ENCODE measurements at places on chromosomes 1 and 21. TPM values are rescaled to one million over a fixed set of nuclear protein-coding genes. Genes with fewer than 3 reads are reported as not detected.

DNA sequence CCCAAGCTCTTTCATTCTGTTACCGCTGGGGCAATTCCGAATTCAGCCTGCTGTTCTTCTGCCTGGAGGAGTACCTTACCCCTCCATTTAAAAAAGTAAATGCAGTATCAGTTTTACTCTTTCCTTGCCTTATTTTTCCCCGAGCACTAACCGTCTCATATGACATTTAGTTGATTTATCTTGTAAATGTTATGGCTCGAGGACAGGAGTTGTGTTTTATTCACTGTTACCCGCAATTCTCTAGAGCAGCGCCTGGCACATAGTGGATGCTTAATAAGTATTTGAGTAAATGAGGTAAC is 425 bp upstream of the TADA1 start:
- H3K4me1 ChIP-seq: peaks cover 7% of the 10 kb centered on the region
- no peaks in the 10 kb centered on the region for H3K27me3 ChIP-seq
- peak overlapping the region; percentile 94 for H3K4me3 ChIP-seq
- H3K36me3 ChIP-seq: no peaks in the 10 kb centered on the region
- H3K27ac ChIP-seq: no peak overlapping the region

- no peaks in the 10 kb centered on the region for H3K4me1 ChIP-seq
- H3K27me3 ChIP-seq: no peaks in the 10 kb centered on the region
- H3K27ac ChIP-seq: no peak overlapping the region
- H3K4me3 ChIP-seq: no peak overlapping the region
Observed at GRCh38 chr1:41558761-41559171, 74.3 kb upstream of the EDN2 start.

LDLRAD1 gene
- 10.3 TPM for total RNA-seq

DNA sequence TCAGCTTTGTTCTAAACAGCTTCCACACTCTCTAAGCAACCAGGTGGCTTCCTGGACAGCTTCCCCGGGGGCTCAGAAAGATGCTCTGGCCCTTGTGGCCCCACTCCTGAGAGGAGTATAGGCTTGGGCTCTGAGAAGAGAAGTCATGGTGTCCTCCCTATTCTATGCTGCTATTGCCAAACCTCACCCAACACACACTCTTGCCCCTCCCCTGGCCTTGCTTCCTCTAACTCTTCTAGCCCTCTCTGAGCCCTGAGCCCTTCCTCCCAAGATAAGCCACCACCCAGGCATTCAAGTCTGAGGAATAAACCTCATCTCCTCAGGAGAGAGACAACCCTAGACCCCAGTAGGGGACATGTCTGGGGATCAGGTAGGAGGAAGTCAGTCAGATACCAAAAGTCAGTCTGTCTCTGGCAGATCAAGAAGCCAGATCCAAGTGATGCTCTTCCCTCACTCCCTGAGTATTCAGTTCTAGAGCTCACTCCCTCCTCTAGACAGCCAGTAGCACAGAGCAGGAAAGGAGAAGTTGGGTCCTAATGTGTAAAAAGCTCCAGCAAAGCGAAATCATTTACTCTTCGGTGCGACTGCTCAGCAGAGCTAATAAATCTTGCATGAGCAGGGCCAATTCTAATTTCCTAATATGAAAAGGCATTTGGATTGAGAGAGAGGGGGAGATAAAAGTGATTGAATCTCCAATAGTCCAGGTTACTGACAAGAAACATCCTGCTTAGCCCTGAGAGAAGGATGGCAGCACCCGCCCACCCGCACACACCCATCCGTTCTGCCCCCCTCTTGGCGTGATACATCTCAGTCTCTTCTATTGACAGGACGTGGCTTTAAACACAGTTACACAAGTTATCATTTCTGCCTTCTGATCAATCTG is 50.5 kb downstream of the DMAP1 start:
- no peaks in the 10 kb centered on the region for H3K27me3 ChIP-seq
- peak overlapping the region; percentile 10 for H3K27ac ChIP-seq
- H3K36me3 ChIP-seq: no peaks in the 10 kb centered on the region

SGIP1 gene
- 11.1 TPM for total RNA-seq

CD5L gene
- 4.6 TPM for total RNA-seq

DNA sequence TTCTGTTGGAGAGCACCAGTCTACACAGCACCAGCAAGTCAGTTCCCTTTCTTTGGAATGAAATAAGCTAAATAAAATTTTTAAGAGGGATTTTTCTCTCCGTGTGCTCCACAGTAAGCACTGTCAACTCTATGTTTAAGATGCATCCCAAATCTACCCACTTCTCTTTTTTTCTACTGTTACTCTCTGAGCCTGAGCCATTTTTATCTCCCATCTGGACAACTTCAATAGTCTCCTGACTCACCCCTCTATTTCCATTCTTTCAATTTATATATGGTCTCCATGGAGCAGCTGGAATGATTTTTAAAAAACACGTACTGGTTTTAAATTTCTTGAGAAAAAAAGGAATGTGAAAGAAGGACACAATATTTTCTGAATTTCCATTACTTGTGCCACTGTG is 24.7 kb upstream of the CCT8 start:
- H3K36me3 ChIP-seq: no peaks in the 10 kb centered on the region
- H3K4me1 ChIP-seq: no peaks in the 10 kb centered on the region
- no peak overlapping the region for H3K4me3 ChIP-seq
- no peak for DNase-seq

TFF2 gene
- total RNA-seq: not detected

- H3K36me3 ChIP-seq: no peaks in the 10 kb centered on the region
- no peaks in the 10 kb centered on the region for H3K4me1 ChIP-seq
- H3K4me3 ChIP-seq: no peak overlapping the region
- no peaks in the 10 kb centered on the region for H3K27me3 ChIP-seq
Observed at GRCh38 chr1:40636777-40637176, 28.7 kb downstream of the RIMS3 start.

GRCh38 chr1:116510361-116510760 is 60.5 kb downstream of the CD58 start:
- H3K36me3 ChIP-seq: no peaks in the 10 kb centered on the region
- H3K27ac ChIP-seq: no peak overlapping the region
- no peak for DNase-seq
- H3K4me3 ChIP-seq: no peak overlapping the region

DNA sequence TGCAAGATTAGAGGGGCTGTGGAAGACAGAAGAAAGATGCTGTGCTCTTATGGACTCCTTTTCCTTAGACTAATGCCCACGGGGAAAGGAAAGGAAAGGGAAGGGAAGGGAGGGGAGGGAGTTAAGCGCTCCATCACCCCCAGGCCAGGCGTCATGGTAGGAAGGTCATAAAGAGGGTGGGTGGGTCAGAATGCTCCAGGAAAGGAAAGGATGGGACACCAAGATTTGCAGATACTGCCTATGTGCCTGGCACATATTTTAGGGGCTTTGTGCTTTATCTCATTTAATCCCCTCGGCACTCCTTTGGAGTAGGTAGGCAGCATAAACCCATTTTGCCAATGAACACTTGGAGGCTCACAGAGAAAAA is 41.4 kb downstream of the MAB21L3 start:
- peak overlapping the region; percentile 34 for H3K4me3 ChIP-seq
- no peaks in the 10 kb centered on the region for H3K36me3 ChIP-seq
- no peaks in the 10 kb centered on the region for H3K27me3 ChIP-seq
- H3K4me1 ChIP-seq: peaks cover 15% of the 10 kb centered on the region

GRCh38 chr1:154573168-154573510 is 5.6 kb downstream of the CHRNB2 start:
- no peak overlapping the region for H3K4me3 ChIP-seq
- no peak overlapping the region for H3K27ac ChIP-seq
- H3K36me3 ChIP-seq: no peaks in the 10 kb centered on the region
- DNase-seq: no peak
- H3K27me3 ChIP-seq: no peaks in the 10 kb centered on the region

CTSE gene
- total RNA-seq: 132 TPM

RHOU gene
- total RNA-seq: 44.9 TPM

- no peak overlapping the region for H3K27ac ChIP-seq
- DNase-seq: no peak
- H3K4me1 ChIP-seq: no peaks in the 10 kb centered on the region
- no peak overlapping the region for H3K4me3 ChIP-seq
Observed at GRCh38 chr1:157096881-157097280, 2.7 kb downstream of the ETV3L start.

STK40 gene
- 67.9 TPM for total RNA-seq

PADI6 gene
- not detected for total RNA-seq

CFHR5 gene
- total RNA-seq: not detected

DNA sequence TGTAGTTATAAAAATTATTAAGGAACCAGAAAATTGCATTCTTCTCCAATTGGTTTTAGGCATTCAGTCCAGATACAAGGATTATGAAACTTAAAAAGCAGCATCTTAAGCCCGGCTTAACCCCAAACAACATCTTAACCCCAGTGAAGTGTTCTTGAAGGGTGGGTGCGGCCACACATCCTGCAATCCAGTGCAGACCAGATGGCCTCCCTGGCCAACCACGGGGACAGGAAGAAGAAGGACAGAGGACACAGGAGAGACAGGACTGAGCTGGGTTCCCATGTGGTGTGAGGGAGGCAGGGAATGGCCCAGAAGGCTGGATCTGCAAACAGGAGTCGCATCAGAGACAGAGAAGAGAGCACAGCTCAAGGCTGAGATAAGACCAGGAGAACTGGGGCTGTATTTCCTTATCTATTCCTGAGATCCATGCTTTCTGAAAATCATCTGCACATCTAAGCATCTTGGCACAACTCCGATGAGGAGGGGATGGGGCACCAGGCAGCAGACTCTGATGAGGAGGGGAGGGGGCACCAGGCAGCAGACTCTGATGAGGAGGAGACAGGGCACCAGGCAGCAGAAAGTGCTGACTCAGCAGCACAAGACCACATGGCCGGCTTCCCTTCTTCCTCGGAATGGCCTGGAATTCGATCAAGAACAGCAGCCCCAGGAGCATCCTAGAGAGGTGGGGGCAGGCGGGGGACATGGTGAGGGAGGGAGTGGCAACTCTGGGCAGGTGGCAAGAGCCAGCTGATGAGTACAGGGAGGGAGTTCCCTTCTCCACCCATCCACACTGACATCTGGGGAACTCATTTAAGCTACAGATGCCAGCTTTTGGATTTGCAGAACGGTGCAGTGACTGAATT is 26.6 kb downstream of the ABCG1 start:
- no peaks in the 10 kb centered on the region for H3K36me3 ChIP-seq
- no peak overlapping the region for H3K27ac ChIP-seq
- peaks cover 11% of the 10 kb centered on the region for H3K4me1 ChIP-seq
- DNase-seq: no peak

DNA sequence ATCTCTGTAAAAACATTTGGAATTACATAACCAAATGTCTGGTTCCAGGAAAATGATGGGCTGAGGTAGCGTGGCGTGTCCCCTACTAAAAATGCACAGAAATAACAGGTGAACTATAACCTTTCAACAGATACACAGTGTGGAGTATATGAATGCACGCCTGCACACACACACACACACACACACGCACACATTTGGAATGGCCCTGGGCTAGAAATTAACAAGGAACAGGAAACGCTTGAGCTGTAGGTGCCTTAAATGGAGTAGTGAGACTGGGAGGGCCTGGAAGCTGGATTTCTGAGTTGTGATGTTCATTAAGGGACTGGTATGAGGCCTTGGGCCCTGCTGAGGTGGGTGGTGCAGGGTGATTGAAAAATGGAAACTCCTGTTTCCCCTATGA is 246.5 kb upstream of the C1orf174 start:
- DNase-seq: no peak
- no peaks in the 10 kb centered on the region for H3K36me3 ChIP-seq
- H3K4me1 ChIP-seq: no peaks in the 10 kb centered on the region
- H3K27me3 ChIP-seq: no peaks in the 10 kb centered on the region
- H3K4me3 ChIP-seq: no peak overlapping the region
- H3K27ac ChIP-seq: no peak overlapping the region

GRCh38 chr1:201224666-201225370 is 34.2 kb downstream of the IGFN1 start:
- H3K4me1 ChIP-seq: no peaks in the 10 kb centered on the region
- H3K4me3 ChIP-seq: no peak overlapping the region
- no peaks in the 10 kb centered on the region for H3K27me3 ChIP-seq
- peak; percentile 37 for DNase-seq
- no peak overlapping the region for H3K27ac ChIP-seq

SPRR2B gene
- total RNA-seq: not detected

RGS1 gene
- 52.0 TPM for total RNA-seq

C1orf74 gene
- 3.2 TPM for total RNA-seq

- no peak for DNase-seq
- no peaks in the 10 kb centered on the region for H3K36me3 ChIP-seq
- no peak overlapping the region for H3K27ac ChIP-seq
- no peak overlapping the region for H3K4me3 ChIP-seq
- H3K4me1 ChIP-seq: no peaks in the 10 kb centered on the region
- no peaks in the 10 kb centered on the region for H3K27me3 ChIP-seq
Observed at GRCh38 chr1:199319341-199319740, 680.5 kb downstream of the PTPRC start.

- no peaks in the 10 kb centered on the region for H3K36me3 ChIP-seq
- no peak overlapping the region for H3K27ac ChIP-seq
- no peak overlapping the region for H3K4me3 ChIP-seq
- H3K27me3 ChIP-seq: no peaks in the 10 kb centered on the region
- DNase-seq: no peak
Observed at GRCh38 chr21:46374761-46375389, 50.9 kb downstream of the PCNT start.

- H3K4me3 ChIP-seq: no peak overlapping the region
- H3K4me1 ChIP-seq: no peaks in the 10 kb centered on the region
- no peaks in the 10 kb centered on the region for H3K27me3 ChIP-seq
- no peak for DNase-seq
Observed at GRCh38 chr1:121418369-121419049, 233.7 kb downstream of the SRGAP2C start.

- no peak overlapping the region for H3K4me3 ChIP-seq
- H3K4me1 ChIP-seq: no peaks in the 10 kb centered on the region
- H3K27ac ChIP-seq: no peak overlapping the region
- H3K36me3 ChIP-seq: no peaks in the 10 kb centered on the region
Observed at GRCh38 chr21:23534850-23535249, 2072.4 kb downstream of the MRPL39 start.

ACTN2 gene
- 1.8 TPM for total RNA-seq

GRCh38 chr1:212643877-212644276 is 35.3 kb downstream of the ATF3 start:
- peak; percentile 27 for DNase-seq
- H3K27me3 ChIP-seq: no peaks in the 10 kb centered on the region
- H3K4me3 ChIP-seq: no peak overlapping the region
- no peaks in the 10 kb centered on the region for H3K36me3 ChIP-seq
- peaks cover 5% of the 10 kb centered on the region for H3K4me1 ChIP-seq
- H3K27ac ChIP-seq: no peak overlapping the region

DNA sequence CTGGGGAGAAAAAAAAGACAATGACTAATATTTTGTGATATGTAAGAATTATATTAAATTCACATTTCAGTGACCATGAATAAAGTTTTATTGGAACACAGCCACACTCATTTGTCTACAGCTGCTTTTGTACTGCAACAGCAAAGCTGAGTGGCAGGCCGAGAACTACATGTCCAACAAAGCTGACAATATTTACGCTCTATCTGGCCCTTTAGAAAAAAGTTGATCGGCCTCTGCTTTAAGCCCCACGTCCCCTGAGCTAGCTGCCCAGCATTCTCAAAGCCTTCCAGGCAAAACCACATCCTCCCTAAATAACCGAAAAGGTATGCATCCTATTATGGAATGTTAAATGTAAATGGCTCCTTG is 8.6 kb downstream of the SLC2A1 start:
- H3K27ac ChIP-seq: no peak overlapping the region
- no peak for DNase-seq
- peaks cover 5% of the 10 kb centered on the region for H3K4me1 ChIP-seq
- H3K27me3 ChIP-seq: no peaks in the 10 kb centered on the region
- no peak overlapping the region for H3K4me3 ChIP-seq
- no peaks in the 10 kb centered on the region for H3K36me3 ChIP-seq

All from upper lobe of left lung (tissue), 6 donors.